A549 treated with RU486 at 1 μM for 4 hours (cell line): ENCODE measurements at places on chromosomes 6 and 20. TPM values are rescaled to one million over a fixed set of nuclear protein-coding genes. Genes with fewer than 3 reads are reported as not detected.

The PNRC1 gene
- 8.9 to 23.5 TPM (median 22.3 TPM) in 5 replicates for total RNA-seq

The NKX2-4 gene
- 0.06 TPM in 1 of 5 replicates, not detected in the others for total RNA-seq

The TSPO2 gene
- total RNA-seq: not detected in 5 replicates

The OPRL1 gene
- 0.43 to 0.89 TPM (median 0.61 TPM) in 5 replicates for total RNA-seq

The RBCK1 gene
- total RNA-seq: 101 to 145 TPM (median 138 TPM) in 5 replicates

The EGFL8 gene
- 0.95 to 2.5 TPM (median 2.2 TPM) in 5 replicates for total RNA-seq

The ASIP gene
- total RNA-seq: not detected in 5 replicates

The TNNC2 gene
- 0.22 to 0.48 TPM (median 0.31 TPM) in 3 of 5 replicates, not detected in the others for total RNA-seq
